Stimulated activated CD8-positive, alpha-beta memory T cell treated with anti-CD3 and anti-CD28 coated beads, Interleukin-4, amount 100 ng/mL, for 48 hours (primary cell): ENCODE measurements at places on chromosomes 3 and 15.
A peak's percentile ranks its signal among the peaks of the same experiment; 100 is the strongest.

GRCh38 chr3:17398959-17399551 is 343.4 kb downstream of the TBC1D5 start:
- DNase-seq: no peak

GRCh38 chr3:192033246-192033645 is 572.3 kb downstream of the PYDC2 start:
- DNase-seq: no peak

- peak; percentile 87 for DNase-seq
Observed at GRCh38 chr15:88649286-88649733, 10.5 kb downstream of the ISG20 start.

DNA sequence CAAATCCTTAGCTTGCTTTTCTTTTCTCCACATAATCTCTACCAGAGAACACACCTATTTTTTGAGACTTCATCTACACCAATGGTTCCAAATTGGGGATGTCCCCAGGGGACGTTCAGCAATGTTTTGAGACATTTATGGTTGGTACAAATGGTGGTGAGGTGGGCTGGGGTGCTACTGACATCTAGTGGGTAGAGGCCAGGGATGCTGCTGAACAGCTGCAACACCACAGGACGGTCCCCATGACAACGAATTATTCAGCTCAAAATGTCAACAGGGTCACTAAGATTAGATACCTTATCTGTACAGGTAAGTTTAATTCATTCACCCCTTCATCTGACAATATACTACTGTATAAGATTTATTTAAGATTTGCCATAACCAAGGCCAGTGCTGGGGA is 14.4 kb downstream of the GK5 start:
- DNase-seq: no peak

DNA sequence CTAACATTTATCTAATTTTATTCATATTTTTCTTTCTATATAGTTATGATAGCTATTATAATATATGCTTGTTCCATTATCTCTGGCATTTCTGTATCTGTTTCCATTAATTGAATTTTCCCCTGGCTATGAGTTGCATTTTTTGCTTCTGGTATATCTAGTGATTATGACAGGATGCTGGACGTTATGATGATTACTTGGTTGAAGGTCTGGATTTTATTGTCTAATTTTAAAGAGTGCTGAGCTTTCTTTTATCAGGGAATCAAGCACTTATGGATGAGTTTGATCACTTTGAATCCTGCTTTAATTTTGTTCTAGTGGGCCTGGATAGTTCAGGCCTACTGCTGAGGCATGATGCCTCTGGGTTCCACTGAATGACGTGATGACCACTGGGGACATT is 229.7 kb downstream of the CBLB start:
- DNase-seq: no peak
